Caco-2 (cell line): ENCODE measurements at places on chromosomes 7 and 10. TPM values are rescaled to one million over a fixed set of nuclear protein-coding genes. Genes with fewer than 3 reads are reported as not detected.

- H3K4me1 ChIP-seq: peaks cover 11% of the 10 kb centered on the region; the same call in 1 of the 2 replicates
- H3K4me3 ChIP-seq: no peak overlapping the region
- H3K27me3 ChIP-seq: no peaks in the 10 kb centered on the region
- no peak for DNase-seq
These were observed 15.6 kb downstream of the BCCIP start for GRCh38 chr10:125838802-125839575.

INA gene
- 0.51 and 0.52 TPM in 2 replicates for total RNA-seq

- no peaks in the 10 kb centered on the region for H3K36me3 ChIP-seq
- peaks cover 3% of the 10 kb centered on the region; the same call in 1 of the 2 replicates for H3K4me1 ChIP-seq
- no peaks in the 10 kb centered on the region for H3K27me3 ChIP-seq
- no peak overlapping the region for H3K4me3 ChIP-seq
These were observed 183.7 kb downstream of the NEBL start for GRCh38 chr10:20713420-20713819.

GRCh38 chr7:108376206-108376605 lies 80.0 kb downstream of the NRCAM start:
- no peaks in the 10 kb centered on the region for H3K36me3 ChIP-seq
- no peak overlapping the region for H3K27ac ChIP-seq
- no peak overlapping the region for H3K4me3 ChIP-seq
- H3K27me3 ChIP-seq: no peaks in the 10 kb centered on the region
- H3K4me1 ChIP-seq: no peaks in the 10 kb centered on the region

- no peak overlapping the region for H3K27ac ChIP-seq
- H3K4me1 ChIP-seq: peaks cover 5% of the 10 kb centered on the region
- no peaks in the 10 kb centered on the region for H3K36me3 ChIP-seq
- H3K27me3 ChIP-seq: no peaks in the 10 kb centered on the region
- H3K4me3 ChIP-seq: no peak overlapping the region
- no peak for DNase-seq
These were observed 2.3 kb downstream of the AGMO start for GRCh38 chr7:15559416-15559928.

NPFFR1 gene
- total RNA-seq: not detected in 2 replicates

DNA sequence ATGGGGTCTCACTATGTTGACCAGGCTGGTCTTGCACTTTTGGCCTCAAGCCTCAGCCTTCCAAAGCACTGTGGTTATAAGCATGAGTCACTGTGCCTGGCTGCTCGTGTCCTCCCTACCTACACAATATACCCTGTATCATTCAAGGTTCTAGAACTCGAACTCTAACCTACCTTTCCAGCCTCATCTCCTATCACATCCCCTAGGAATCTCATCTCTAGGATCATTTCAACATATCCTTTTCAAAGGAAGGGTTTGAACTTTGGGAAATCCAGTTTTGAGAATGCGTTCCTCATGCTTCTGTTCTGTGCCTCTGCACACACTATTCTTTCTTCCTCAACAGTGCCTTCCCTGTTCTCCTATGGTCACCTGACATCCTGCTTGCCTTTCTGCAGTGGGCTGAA lies 87.8 kb upstream of the RHEB start:
- H3K36me3 ChIP-seq: no peaks in the 10 kb centered on the region
- no peak overlapping the region for H3K27ac ChIP-seq
- H3K27me3 ChIP-seq: no peaks in the 10 kb centered on the region
- H3K4me3 ChIP-seq: no peak overlapping the region
- H3K4me1 ChIP-seq: 0 out of 2 replicates have a peak, but pooled peaks cover 5% of the 10 kb centered on the region

DNA sequence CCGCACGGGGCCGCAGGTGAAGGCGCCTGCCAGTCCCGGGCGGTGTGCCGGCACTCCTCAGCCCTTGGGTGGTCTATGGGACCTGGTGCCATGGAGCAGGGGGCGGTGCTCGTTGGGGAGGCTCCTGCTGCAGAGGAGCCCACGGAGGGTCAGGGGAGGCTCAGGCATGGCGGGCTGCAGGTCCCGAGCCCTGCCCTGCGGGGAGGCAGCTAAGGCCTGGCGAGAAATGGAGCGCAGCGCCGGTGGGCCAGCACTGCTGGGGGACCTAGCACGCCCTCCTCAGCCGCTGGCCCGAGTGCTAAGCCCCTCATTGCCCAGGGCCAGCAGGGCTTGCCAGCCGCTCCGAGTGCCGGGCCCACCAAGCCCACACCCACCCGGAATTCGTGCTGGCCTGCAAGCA lies 18.9 kb downstream of the AKR1E2 start:
- peaks cover 11% of the 10 kb centered on the region; the same call in 1 of the 2 replicates for H3K4me1 ChIP-seq
- H3K27ac ChIP-seq: no peak overlapping the region
- H3K4me3 ChIP-seq: no peak overlapping the region
- no peaks in the 10 kb centered on the region for H3K27me3 ChIP-seq

- no peak for DNase-seq
- H3K4me1 ChIP-seq: peaks cover 12% of the 10 kb centered on the region
- no peaks in the 10 kb centered on the region for H3K36me3 ChIP-seq
- H3K27ac ChIP-seq: no peak overlapping the region
- H3K4me3 ChIP-seq: no peak overlapping the region
These were observed 122.8 kb downstream of the KAT6B start for GRCh38 chr10:74949034-74949832.

- DNase-seq: no peak
- H3K27ac ChIP-seq: no peak overlapping the region
- H3K27me3 ChIP-seq: no peaks in the 10 kb centered on the region
- no peak overlapping the region for H3K4me3 ChIP-seq
- H3K36me3 ChIP-seq: no peaks in the 10 kb centered on the region
These were observed 25.5 kb upstream of the RGS10 start for GRCh38 chr10:119567978-119568377.

KLF14 gene
- total RNA-seq: 0.14 TPM in 1 of 2 replicates, not detected in the other

GRCh38 chr7:16648551-16648950 lies 2.6 kb downstream of the BZW2 start:
- no peak for DNase-seq
- H3K4me1 ChIP-seq: peaks cover 61% of the 10 kb centered on the region
- H3K4me3 ChIP-seq: no peak overlapping the region
- H3K27me3 ChIP-seq: no peaks in the 10 kb centered on the region

- no peaks in the 10 kb centered on the region for H3K4me1 ChIP-seq
- no peaks in the 10 kb centered on the region for H3K27me3 ChIP-seq
These were observed 9.4 kb upstream of the RFC2 start for GRCh38 chr7:74263399-74264120.

TMEM176A gene
- 38.7 and 49.6 TPM in 2 replicates for total RNA-seq

GRCh38 chr7:20306180-20306946 lies 24.3 kb upstream of the ITGB8 start:
- H3K4me1 ChIP-seq: peaks cover 50% of the 10 kb centered on the region
- DNase-seq: peak; percentile 68
- H3K36me3 ChIP-seq: no peaks in the 10 kb centered on the region
- no peak overlapping the region for H3K4me3 ChIP-seq
- H3K27ac ChIP-seq: peak overlapping the region; percentile 23

- H3K27me3 ChIP-seq: no peaks in the 10 kb centered on the region
- peaks cover 24% of the 10 kb centered on the region for H3K4me1 ChIP-seq
- H3K36me3 ChIP-seq: peaks cover 9% of the 10 kb centered on the region
- H3K4me3 ChIP-seq: peak overlapping the region; percentile 24
- peak overlapping the region; percentile 89 for H3K27ac ChIP-seq
- peak; percentile 66 for DNase-seq
These were observed 36.5 kb upstream of the AP5Z1 start for GRCh38 chr7:4738711-4739527.

FKBP6 gene
- total RNA-seq: not detected in 2 replicates

- H3K36me3 ChIP-seq: no peaks in the 10 kb centered on the region
- no peak for DNase-seq
- H3K4me3 ChIP-seq: no peak overlapping the region
- H3K27ac ChIP-seq: no peak overlapping the region
- no peaks in the 10 kb centered on the region for H3K4me1 ChIP-seq
These were observed 35.4 kb upstream of the HBP1 start for GRCh38 chr7:107133396-107133795.

DNA sequence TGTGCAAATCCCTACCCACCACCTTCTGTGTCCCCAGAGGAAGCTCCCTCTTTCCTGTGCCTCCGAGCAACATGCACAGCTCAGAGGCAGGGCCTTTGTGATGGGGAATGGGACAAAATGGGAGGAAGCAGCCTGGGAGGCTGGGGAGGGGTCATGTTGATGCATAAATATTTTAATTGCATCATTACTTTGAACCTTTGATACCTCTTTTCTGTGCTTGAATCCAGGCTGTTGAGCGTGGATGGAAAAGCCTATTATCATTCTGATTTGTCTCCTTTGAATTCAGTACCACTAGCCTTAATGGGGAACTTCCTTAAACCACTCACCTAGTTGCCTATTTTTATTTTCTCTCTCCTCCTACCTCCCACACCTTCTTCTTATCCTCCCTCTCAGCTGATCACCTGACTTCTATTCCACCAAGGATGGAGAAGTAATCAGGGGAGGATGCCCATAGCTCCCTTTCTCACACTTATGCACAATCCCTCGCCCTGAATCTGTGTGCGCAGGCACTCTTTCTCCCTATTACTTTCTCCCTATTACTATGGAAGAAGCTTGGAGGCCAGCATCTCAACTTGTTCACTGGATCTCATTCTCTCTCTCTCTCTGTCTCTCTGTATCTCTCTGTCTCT lies 78.5 kb downstream of the SEC61G start:
- H3K36me3 ChIP-seq: no peaks in the 10 kb centered on the region
- H3K4me1 ChIP-seq: no peaks in the 10 kb centered on the region
- H3K27ac ChIP-seq: no peak overlapping the region
- H3K4me3 ChIP-seq: no peak overlapping the region
- DNase-seq: no peak
- no peaks in the 10 kb centered on the region for H3K27me3 ChIP-seq

ITPRID1 gene
- total RNA-seq: 0.09 and 0.26 TPM in 2 replicates

CYP2C19 gene
- 0.86 and 1.0 TPM in 2 replicates for total RNA-seq

RAMP3 gene
- not detected in 2 replicates for total RNA-seq

DNA sequence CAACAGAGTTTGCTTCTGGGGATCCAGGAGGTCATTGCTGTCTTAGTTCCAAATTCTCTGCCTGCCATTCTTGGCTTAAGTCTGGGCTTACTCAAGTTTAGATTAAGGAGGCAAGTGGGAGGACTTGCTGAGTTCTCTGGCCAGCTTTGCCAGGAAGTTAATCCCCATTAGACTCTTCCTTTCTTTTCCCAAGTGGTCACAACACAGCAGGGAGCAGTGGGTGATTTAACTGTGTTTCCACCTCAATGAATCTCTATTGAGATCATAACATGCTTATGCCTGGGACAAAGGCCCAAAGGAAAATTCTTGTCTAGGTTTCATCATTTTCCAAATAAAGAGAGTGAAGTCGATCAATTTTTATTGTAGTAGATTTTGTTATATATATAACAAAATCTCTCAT lies 1159.6 kb downstream of the SORCS3 start:
- no peak overlapping the region for H3K27ac ChIP-seq
- no peaks in the 10 kb centered on the region for H3K4me1 ChIP-seq
- H3K27me3 ChIP-seq: no peaks in the 10 kb centered on the region
- H3K4me3 ChIP-seq: no peak overlapping the region

- peaks cover 13% of the 10 kb centered on the region for H3K4me1 ChIP-seq
- H3K4me3 ChIP-seq: no peak overlapping the region
- H3K36me3 ChIP-seq: no peaks in the 10 kb centered on the region
- no peak for DNase-seq
These were observed 18.2 kb downstream of the PODXL start for GRCh38 chr7:131538071-131538812.

STMP1 gene
- total RNA-seq: 19.6 and 21.5 TPM in 2 replicates

GRCh38 chr10:1255118-1255517 lies 198.9 kb downstream of the WDR37 start:
- no peak overlapping the region for H3K4me3 ChIP-seq
- H3K27me3 ChIP-seq: peaks cover 5% of the 10 kb centered on the region
- H3K27ac ChIP-seq: no peak overlapping the region
- DNase-seq: no peak

DNA sequence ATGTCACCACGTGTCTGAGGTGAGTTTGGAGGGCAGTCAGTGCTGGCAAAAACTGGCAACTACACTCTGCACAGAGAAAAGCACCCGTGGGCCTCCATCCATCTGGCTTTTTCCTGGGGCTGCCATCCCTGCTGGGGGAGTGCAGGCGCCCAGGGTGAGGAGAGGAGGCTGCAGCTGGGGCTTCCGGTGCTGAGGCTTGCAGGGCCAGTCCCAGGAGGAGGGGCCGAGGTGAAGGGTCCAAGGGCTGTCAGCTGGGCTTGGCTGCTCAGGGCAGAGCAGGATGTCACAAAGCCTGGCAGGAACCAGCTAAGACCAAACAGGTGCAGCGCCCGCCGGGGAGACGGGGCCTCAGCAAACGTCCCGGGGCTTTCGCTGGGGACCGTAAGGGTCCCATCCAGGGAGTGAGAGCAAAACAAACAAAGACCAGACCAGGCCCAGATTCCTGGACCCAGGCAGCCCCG lies 77.2 kb downstream of the CFAP46 start:
- no peaks in the 10 kb centered on the region; the same call in 1 of the 2 replicates for H3K4me1 ChIP-seq
- no peak overlapping the region for H3K27ac ChIP-seq
- no peak for DNase-seq
- no peaks in the 10 kb centered on the region for H3K27me3 ChIP-seq
- H3K36me3 ChIP-seq: no peaks in the 10 kb centered on the region
- H3K4me3 ChIP-seq: no peak overlapping the region

DNA sequence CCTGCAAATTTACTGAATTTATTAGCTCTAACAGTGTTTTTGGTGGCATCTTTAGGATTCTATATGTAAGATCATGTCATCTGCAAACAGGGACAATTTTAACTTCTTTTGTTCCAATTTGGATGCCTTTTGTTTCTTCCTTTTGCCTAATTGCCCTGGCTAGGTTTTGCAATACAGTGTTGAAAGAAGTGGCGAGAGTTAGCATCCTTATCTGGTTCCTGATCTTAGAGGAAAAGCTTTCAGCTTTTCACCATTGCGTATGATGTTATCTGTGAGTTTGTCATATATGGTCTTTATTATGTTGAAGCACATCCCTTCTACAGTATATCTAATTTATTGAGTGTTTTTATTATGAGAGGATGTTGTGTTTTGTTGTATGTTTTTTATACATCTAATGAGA lies 301.4 kb downstream of the PTPRN2 start:
- H3K27ac ChIP-seq: no peak overlapping the region
- H3K4me3 ChIP-seq: no peak overlapping the region
- H3K4me1 ChIP-seq: no peaks in the 10 kb centered on the region
- H3K36me3 ChIP-seq: no peaks in the 10 kb centered on the region
- no peak for DNase-seq

DNA2 gene
- total RNA-seq: 85.5 and 88.1 TPM in 2 replicates

RTKN2 gene
- total RNA-seq: 36.2 and 37.1 TPM in 2 replicates

- H3K27me3 ChIP-seq: no peaks in the 10 kb centered on the region
- no peaks in the 10 kb centered on the region; the same call in 1 of the 2 replicates for H3K36me3 ChIP-seq
- H3K4me1 ChIP-seq: no peaks in the 10 kb centered on the region
- no peak overlapping the region for H3K4me3 ChIP-seq
- DNase-seq: no peak
- no peak overlapping the region for H3K27ac ChIP-seq
These were observed 104.9 kb downstream of the CDK6 start for GRCh38 chr7:92731335-92732063.

- H3K27ac ChIP-seq: no peak overlapping the region
- no peak for DNase-seq
- no peaks in the 10 kb centered on the region for H3K4me1 ChIP-seq
- no peaks in the 10 kb centered on the region for H3K36me3 ChIP-seq
These were observed 43.1 kb upstream of the C10orf71 start for GRCh38 chr10:49255883-49256282.

ENKUR gene
- total RNA-seq: 0.72 and 0.77 TPM in 2 replicates

DNA sequence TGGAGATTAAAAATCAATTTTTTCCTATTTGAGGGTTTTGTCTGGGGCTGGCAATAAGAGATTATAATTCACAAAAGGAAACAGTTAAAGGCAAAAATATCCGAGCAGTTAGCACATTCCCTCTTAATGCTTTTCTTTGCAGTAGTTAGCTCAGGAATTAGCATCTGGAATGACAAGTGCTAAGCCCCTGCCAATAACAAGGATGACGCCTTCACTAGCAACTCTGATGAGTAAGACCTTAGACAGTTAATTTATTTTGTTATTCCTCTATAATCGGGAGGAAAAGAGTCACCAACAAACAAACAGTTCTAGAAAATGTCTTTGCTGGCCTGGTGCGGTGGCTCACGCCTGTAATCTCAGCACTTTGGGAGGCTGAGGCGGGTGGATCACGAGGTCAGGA lies 151.3 kb downstream of the TRIL start:
- no peak overlapping the region for H3K4me3 ChIP-seq
- H3K27me3 ChIP-seq: no peaks in the 10 kb centered on the region
- no peak for DNase-seq
